ENCODE measurements at places on chromosomes 5 and 9.

GRCh38 chr9:70563010-70563409 is 148.6 kb upstream of the KLF9 start:
- no peak for DNase-seq

GRCh38 chr5:78613756-78614155 is 34.8 kb downstream of the LHFPL2 start:
- DNase-seq, result no peak

DNA sequence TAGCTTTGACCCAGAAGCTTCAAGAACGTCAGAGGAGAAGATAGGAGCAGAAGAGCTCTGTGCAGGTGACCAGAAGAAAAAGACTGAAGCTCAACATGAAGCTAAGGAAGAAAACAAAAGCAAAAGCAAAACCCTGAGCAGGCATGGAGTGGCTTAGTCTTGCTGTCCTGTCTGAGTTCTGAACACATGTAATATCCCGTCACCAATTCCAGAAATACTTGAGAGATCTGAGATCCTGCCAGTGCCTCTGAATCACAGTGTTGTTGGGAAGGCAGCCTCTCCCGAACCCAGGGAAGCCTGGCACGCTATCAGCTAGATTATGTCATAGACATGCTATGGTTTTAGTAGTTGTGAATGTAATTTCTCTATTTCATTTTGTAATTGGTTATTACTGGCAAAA is 235.7 kb downstream of the ICE1 start:
- no peak for DNase-seq

DNA sequence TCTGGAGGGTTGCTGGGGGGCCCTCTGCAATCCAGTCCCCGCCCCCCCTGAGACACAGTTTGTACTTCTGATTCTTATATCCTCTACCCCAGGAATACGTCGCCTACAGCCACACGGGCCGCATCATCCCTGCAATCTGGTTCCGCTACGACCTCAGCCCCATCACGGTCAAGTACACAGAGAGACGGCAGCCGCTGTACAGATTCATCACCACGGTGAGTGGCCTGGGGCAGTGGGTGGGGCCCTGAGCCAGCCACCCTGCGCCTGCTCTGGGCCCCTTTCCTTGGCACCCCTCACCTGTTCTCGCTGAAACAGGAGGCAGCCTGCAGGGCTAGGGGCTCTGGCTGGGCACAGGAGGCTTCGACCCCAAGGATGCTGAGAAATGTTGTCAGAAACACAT is 24.1 kb upstream of the RPL26L1 start:
- DNase-seq, result no peak

- DNase-seq, result no peak
Observed at GRCh38 chr9:9998491-9999287, 614.1 kb downstream of the PTPRD start.
